Mesothelial cell of epicardium (in vitro differentiated cells): ENCODE measurements at places on chromosomes 5 and 9. TPM values are rescaled to one million over a fixed set of nuclear protein-coding genes. Genes with fewer than 3 reads are reported as not detected.

DNA sequence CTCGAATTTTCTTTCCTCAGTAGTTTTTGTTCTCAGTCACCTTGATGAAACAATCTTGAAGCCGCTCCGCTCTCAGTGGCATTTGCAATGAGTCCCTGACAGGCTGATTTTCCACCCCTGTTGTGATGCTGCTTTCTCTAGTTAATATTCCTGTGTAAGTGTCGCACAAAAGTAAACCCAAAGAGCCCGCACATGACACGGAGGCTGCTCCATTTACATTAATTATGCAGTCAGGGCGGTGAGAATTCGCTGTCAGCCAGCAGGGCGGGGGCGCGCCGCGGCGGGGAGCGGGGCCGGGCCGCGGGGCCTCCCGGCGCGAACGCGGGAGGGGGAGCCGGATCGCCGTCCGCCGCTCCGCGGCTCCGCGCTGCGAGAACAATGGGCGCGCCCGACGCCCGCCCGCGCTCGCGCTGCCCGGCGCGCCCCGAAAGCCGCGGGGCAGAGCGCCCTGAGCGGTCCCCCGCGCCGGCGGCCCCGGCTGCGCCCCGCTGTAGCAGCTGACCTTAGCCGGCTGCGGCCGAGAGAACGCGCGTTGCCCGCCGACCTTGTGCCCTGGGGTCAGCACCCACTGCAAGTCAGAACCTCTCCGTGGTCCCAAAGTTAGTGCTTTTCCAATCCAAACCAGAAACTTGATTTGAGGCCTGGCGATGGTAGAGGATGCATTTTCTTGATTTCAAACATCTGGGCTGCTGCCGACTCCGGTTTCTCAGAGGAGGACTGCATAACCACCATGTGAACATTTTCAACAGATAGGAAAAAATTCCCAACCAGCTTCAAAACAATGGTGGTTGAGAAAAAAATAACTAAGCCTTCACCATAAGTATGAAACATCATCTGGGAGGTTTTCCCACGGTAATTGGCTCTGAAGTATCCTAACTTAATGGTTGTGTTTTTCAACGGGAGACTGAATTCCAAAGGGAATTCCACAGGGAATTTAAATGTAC lies 142.6 kb downstream of the PBX3 start:
- DNase-seq = peak; percentile 21

DNA sequence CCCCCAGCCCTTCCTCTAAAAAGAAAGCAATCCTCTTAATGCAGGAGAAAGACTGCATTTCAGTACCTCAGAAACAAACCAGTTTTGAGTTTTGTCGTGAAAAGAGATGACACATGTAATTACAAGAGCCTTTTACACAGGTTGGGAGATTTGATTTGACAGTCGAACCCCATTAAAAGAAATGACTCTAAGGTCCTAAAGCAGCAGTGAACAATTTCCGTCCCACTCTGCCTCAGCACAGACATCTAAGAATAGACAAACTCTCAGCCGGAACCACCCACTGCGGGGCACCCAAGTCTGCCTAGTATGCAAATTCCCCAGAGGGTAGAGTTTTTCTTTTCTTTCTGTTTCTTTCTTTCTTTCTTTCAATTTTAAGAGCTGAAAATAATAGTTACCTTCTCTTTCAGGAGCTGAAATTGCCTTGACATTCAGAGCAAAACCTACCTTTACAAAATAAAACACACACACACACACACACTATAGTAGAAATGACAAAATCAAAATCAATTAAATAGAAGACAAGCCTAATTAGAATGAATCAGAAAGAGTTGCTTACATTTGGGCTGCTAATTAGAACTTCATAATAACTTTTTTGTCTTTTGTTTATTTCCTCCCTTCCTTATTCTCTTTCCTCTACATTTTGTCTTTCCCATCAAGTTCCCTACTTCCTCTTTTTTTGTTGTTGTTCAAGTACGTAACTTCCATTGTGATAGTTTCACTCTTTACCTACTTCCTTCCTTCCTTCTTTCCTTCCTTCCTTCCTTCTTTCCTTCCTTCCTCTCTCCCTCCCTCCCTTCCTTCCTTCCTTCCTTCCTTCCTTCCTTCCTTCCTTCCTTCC lies 65.1 kb downstream of the BASP1 start:
- DNase-seq = no peak

DNA sequence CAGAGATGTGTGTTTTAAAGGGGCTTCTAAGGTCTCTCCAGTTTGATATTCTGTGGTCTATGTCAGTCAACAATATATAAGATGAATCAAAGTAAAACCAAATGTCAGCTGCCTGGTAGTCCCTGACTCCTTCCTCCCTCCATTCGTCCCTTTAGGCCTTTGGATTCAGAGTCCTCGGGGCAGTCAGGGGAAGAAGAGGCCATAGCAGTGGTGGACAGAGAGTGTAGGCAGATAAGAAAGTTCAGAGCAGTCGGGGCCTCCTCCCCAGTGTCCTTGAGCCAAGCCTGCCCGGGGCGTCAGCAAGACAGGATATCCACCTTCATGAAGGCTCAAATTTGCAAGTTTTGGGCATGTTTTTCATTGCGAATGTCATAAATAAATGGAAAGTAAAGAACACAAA lies 110.6 kb downstream of the ADAMTS16 start:
- DNase-seq = no peak

Gene SEC61B
- total RNA-seq = 130 to 139 TPM (median 132 TPM) in 3 replicates

Gene DNAH5
- 0.34 to 0.54 TPM (median 0.38 TPM) in 3 replicates for total RNA-seq
